Activated gamma-delta T cell (primary cell): ENCODE measurements at places on chromosomes 11 and 22.

DNA sequence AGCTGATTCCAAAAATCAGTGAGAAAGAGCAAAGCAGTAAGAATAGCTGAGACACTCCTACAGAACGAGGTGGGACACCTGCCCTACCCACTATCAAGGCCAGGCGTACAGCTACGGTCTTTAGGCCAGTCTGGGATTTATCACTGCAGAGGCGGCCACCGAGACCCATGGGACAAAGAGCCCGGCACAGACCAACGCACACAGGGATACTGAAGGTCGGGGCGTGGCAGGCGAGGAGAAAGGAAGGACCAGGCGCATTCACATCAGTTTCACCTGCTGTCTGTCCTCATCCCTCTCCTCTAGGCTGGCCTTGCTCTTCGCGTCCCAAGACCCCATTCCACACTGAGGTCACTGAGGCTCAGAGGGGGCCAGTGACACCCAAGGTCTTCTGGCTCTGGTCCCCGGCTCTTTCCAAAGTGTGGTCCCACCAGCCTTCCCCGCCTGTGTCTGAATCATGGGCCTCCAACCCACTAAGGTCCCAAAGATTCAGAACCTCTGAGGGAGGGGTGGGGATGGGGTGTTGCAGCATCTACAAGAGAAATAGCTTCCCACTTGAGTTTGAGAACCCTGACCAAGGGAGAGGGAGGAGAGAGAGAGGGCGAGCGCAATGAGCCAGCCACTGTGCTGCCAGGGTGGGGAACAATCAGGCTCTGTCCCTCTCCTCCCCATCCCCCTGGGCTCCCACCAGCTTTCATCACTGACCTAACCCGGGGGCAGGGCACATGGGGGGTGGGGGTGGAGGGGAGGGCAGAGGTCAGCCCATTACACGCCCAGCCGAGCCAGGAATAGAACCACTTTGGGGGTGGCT, 7.2 kb upstream of the PICK1 start:
- DNase-seq: no peak

GRCh38 chr22:45451972-45452371, 38.5 kb downstream of the RIBC2 start:
- no peak for DNase-seq

GRCh38 chr22:22397875-22398524, 110.5 kb downstream of the ZNF280B start:
- DNase-seq: no peak

DNA sequence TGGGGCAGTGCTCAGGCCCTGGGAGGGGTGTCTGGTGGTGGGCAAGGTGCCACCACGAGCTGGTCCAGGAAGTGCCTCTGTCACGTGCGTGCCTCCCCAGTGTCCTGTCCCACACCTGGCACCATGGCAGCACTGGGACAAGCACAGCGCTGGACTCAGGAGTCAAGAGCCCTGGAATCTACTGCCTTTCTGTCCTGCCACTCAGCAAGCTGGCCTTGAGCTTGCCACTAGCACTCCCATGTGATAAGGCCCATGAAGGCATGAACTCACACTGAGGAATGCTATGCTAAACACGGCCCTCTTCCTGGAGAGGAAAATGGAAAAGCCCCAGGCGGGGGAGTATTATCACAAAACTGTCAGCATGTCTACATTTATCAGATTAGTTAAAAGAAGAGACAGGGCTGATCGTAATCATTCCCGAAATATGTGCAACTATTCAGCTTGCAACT, 50.7 kb upstream of the SLC35C1 start:
- DNase-seq: no peak

DNA sequence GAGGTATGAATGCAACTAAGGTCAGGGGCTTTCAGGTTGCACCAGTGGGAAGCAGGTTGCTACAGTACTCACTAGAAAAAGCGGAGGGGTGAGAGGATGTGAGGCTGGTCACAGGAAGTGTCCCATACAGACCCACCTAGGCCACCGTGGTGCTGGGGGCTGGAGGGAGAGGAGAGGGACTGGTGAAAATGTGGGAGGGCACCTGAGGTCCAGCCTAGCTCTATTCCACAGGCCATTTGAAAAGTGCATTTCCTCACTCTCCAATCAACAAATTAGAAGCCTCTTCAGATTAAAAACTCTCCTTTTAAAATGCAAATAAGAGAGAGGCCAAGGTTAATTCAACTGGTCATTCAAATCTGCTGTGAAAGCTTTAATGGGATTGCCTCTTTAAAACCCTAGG, 38.6 kb upstream of the NCAM1 start:
- DNase-seq: no peak

GRCh38 chr11:112785149-112785548, 176.1 kb upstream of the NCAM1 start:
- no peak for DNase-seq

DNA sequence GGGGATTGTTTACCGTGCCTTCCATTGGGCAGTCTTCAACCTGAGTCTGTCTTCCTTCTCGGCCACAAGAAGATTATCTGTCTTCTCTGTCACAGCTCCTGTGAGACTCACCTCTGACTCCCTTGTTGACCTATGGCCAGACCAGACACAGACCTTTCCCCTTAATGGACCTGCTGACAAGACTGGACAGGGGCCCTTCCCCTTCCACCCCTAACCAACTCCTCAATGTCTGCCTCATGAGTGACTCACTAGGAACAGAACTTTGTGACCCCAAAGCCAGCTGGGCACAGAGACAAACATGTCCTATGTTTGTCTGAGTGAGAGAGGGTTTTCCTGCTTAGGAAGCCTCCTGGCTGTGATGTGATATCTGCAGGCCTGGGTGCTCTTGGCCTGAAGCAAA, 405.0 kb downstream of the BRD1 start:
- DNase-seq: no peak

DNA sequence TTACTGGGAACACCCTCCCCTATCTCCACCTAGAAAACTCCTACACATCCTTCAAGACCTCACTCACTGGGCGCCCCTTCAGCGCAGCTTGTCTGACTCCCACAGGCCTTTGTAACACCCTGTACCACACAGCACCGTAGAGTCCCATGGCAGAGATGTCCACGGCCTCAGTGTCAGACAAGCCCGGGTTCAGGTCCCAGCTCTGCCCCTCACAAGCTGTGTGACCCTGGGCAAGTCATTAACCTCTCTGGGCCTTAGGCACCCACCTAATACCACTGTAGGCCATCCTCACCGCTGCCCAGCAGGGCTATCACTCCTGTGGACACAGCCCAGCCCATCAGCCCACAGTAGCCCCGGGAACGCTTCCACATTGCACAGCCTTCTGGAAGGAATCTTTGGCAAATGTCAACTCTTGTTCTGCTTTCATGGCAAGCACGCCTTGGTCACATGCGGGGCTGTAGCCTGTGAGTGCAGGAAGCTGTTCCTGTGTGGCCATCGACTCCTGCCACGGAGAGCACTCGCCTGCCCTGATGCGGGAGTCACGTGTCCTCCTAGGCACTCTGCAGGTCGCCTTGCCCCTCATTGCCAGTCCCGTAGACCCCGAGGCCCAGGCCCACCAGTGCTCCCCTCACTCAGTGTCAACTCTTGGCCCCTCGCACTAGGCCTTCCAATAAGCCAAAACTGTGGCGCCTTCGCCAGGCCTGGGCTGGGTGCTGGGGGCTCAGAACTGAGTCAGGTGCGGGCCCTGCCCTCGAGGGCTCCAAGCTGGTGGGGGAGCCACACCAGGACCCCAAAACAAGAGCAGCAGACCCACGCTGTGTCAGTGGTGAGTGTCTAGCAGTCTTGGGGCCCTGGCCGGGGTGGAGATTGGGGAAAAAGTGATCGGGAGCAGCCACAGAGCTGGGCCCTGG, 32.9 kb upstream of the RFPL3 start:
- no peak for DNase-seq

DNA sequence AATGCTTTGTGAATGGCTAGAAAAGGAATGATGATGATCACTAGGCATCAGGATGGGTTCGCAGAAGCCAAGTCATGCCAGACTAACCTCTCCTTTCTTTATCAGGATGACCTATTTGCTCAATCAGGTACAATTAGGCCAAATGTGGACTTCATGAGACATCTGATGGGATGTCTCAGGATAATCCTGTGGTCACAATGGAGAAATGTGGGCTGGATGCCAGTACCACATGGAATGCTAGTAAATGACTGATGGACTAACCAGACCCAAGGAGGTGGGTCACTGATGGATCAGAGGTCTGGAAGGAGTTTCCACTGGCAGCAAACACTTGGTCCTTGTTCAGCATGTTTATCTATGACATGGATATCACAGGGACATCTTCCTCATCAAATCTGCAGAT, 94.8 kb upstream of the PHOX2A start:
- DNase-seq: no peak
